ENCODE measurements at places on chromosomes 6 and 20. TPM values are rescaled to one million over a fixed set of nuclear protein-coding genes. Genes with fewer than 3 reads are reported as not detected.

The FILIP1 gene
- 5.5 TPM for total RNA-seq

The SMLR1 gene
- total RNA-seq: not detected

DNA sequence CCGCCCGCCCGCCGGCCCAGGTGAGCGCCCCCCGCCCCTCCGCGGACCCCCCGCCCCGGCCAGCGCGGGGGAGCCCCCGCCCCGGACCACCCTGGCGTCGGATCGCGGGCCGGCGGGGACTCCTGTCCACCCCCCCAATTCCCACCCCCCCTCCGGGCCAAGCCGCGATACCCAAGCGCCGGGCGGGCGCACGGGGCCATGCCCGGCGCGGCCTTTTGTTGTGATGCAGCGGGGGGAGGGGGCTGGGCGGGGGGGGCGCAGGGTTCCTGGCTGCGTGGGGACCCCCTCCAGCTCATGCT lies 245 bp downstream of the SRC start:
- DNase-seq: no peak

The HLA-F gene
- 1.1 TPM for total RNA-seq

The GHRH gene
- total RNA-seq: not detected

The BTN3A1 gene
- 24.0 TPM for total RNA-seq

DNA sequence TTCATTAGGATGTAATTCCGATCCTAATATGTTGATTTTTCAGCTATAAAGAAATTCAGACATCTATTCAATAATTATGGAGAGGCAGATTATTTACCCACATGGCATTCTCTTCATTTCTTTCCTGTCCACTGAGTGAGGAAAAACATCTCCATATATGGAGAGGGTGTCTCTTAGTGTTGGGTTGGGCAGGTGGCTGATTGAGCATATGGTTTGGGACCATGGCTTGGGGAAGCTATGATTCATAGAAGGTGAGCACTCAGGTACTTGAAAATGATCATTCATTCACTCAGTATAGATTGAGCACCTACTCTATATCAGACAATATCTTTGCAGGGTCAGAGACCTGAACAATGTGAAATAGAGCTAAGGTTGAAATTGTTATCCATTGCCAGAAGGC lies 41.3 kb upstream of the IL20RA start:
- DNase-seq: no peak

DNA sequence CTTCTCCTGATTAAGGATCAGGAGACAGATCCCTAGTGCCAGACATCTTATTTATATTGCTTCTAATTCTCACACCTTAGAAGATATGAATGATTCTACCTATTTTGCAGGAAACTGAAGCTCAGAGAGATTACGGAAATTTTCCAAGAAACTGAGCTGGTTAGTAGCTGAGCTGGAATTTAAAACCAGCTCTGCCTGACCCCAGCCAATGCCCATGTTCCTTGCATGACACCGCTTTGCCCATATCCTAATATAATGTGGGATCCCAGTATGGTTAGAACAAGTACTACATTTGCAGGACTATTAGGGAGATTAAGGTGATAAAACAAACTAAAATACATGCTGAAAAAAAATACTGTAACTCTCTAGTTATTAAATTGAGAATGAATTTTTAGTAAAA lies 1.9 kb downstream of the TMEM30A start:
- no peak for DNase-seq

Data from fibroblast of the aortic adventitia (primary cell).